ENCODE measurements at places on chromosomes 1 and 21. TPM values are rescaled to one million over a fixed set of nuclear protein-coding genes. Genes with fewer than 3 reads are reported as not detected.

The CELA2B gene
- total RNA-seq, result not detected

The KCNC4 gene
- total RNA-seq, result 17.3 TPM

The AMY2A gene
- total RNA-seq, result not detected

The THEM5 gene
- total RNA-seq, result not detected

The SPRR2D gene
- total RNA-seq, result not detected

The MASP2 gene
- total RNA-seq, result not detected

The TESK2 gene
- 0.60 TPM for total RNA-seq

The RGS16 gene
- 0.14 TPM for total RNA-seq

The OR2L5 gene
- not detected for total RNA-seq

The ABCG1 gene
- 0.60 TPM for total RNA-seq

The CSF1 gene
- total RNA-seq, result 85.8 TPM

The SLC30A10 gene
- under 0.01 TPM for total RNA-seq

Data from smooth muscle cell of the umbilical artery (primary cell).